ENCODE measurements at places on chromosomes 1 and 21.
A peak's percentile ranks its signal among the peaks of the same experiment; 100 is the strongest.

- no peak for DNase-seq
Observed at GRCh38 chr1:29239142-29239541, 2.8 kb downstream of the PTPRU start.

DNA sequence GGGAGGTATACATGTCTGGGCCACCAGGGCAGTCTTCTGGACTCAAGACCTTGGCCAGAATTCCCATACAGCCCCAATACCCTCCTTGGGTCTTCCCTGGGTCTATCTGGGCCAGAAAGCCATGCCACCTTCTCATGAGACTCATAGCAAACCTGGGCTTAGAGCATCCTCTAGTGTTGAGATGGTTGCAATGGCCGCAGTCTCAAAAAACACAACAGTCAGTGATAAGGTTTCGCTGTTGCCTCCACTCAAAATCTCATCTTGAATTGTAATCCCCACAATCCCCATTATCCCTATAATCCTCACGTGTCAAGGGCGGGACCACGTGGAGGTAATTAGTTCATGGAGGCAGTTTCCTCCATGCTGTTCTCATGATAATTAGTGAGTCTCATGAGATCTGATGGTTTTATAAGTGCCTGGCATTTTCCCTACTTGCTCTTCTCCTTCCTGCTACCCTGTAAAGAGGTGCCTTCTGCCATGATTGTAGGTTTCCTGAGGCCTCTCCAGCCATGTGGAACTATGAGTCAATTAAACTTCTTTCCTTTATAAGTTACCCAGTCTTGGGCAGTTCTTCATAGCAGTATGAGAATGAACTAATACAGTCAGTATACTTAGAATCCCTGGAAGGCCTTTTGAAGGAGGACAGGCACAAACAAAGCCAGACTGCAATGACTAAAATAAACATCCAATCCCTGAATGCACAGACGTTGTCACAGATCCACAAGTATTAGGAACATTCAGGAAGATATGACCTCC, 77.0 kb downstream of the CTH start:
- no peak for DNase-seq

- DNase-seq: no peak
Observed at GRCh38 chr1:43348809-43349593, 9.8 kb upstream of the CDC20 start.

GRCh38 chr1:60762176-60762575, 320.2 kb upstream of the NFIA start:
- no peak for DNase-seq

- DNase-seq: no peak
Observed at GRCh38 chr1:97174039-97174704, 452.6 kb downstream of the PTBP2 start.

GRCh38 chr1:201946224-201946908, at the start of gene LMOD1:
Gene LMOD1 (minus strand): TSS chr1:201946548. CDS start chr1:201946340, 208 bp downstream.
- DNase-seq: no peak

DNA sequence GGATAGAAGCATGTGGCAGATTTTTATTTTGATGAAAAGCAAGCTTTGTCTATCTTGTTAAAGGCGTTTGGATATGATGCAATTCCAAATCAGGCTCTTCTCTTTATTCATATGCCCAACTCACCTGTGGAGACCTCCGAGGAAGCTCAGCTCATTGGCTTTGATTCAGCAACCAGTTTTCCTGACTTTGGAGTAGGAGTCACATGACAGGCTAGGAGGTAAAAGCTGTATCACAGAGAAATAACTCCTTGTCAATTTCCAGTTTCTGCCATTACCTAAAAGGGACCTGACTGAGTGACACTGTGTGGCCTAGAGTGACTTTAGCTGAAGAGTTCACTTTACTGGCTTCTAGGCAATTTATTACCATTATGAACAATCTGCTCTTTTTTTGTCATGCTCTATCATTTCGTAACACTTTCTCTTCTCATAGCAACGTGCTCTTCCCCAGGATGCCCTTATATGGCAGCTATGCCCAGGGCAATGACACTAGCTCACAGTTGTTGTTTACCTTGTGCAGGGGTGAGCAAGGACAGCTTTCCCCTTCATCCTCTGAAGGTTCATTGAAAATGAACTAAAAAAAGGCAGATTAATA, 107.2 kb downstream of the KCNK1 start:
- no peak for DNase-seq

GRCh38 chr1:8075511-8076051, 49.5 kb upstream of the ERRFI1 start:
- no peak for DNase-seq

GRCh38 chr1:179753061-179753460, 10.0 kb downstream of the FAM163A start:
- no peak for DNase-seq

- peak; percentile 93 for DNase-seq
Observed at GRCh38 chr1:95072532-95073419, at the start of gene ALG14. Gene ALG14 (minus strand): TSS chr1:95072951. CDS start chr1:95072898, 53 bp downstream.

DNA sequence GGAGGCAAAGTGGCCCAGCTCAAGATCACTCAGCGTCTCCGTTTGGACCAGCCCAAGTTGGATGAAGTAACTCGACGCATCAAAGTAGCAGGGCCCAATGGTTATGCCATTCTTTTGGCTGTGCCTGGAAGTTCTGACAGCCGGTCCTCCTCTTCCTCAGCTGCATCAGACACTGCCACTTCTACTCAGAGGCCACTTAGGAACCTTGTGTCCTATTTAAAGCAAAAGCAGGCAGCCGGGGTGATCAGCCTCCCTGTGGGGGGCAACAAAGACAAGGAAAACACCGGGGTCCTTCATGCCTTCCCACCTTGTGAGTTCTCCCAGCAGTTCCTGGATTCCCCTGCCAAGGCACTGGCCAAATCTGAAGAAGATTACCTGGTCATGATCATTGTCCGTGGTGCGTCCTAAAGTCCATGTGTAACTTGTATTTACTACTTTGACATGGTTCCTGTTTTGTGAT, 2.7 kb downstream of the RBM15 start:
- no peak for DNase-seq

DNA sequence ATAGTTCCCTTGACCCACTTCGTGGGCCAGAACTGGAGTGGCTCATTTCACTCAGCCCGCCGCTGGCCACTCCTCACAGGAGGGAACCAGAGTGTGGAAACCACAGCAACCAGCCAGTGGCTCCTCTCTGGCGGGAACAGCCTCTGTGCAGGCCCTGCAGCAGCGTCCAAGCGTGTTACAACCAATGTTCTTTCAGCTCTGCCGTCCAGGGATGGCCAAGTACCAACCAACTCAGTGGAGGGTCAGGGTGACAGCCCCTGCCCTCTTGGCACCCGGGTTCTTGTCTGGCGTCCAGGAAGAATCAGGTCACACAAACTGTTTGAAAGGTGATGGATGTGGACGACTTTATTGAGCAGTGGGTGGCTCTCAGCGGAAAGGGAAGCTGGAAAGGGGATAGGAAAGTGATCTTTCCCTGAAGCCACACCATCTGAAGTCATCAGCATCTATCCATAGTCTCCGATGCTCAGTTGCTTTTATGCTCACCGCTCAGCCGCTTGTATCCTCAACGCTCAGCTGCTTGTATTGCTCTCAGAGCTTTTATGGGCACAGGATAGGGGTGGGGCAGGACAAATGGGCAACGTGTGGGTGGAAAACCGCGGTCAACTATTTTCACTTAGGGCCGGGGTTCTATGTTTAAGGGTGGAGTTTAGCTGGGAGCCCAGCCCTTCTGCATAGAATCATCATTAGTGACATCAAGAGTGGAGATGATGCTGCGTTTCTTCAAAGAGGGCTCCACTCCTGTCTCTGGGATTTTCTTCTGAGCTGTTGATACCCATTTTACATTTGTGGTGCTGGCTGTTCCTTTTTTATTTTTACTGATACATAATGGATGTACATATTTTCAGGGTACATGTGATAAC, 250.2 kb downstream of the RRAGC start:
- no peak for DNase-seq

GRCh38 chr1:20662110-20662475, 924 bp upstream of the DDOST start:
- DNase-seq: no peak

- DNase-seq: no peak
Observed at GRCh38 chr1:3061566-3061965, 7.4 kb upstream of the PRDM16 start.

- no peak for DNase-seq
Observed at GRCh38 chr1:56345831-56346230, 233.5 kb downstream of the PLPP3 start.

- DNase-seq: no peak
Observed at GRCh38 chr1:219155135-219155534, 18.5 kb upstream of the LYPLAL1 start.

DNA sequence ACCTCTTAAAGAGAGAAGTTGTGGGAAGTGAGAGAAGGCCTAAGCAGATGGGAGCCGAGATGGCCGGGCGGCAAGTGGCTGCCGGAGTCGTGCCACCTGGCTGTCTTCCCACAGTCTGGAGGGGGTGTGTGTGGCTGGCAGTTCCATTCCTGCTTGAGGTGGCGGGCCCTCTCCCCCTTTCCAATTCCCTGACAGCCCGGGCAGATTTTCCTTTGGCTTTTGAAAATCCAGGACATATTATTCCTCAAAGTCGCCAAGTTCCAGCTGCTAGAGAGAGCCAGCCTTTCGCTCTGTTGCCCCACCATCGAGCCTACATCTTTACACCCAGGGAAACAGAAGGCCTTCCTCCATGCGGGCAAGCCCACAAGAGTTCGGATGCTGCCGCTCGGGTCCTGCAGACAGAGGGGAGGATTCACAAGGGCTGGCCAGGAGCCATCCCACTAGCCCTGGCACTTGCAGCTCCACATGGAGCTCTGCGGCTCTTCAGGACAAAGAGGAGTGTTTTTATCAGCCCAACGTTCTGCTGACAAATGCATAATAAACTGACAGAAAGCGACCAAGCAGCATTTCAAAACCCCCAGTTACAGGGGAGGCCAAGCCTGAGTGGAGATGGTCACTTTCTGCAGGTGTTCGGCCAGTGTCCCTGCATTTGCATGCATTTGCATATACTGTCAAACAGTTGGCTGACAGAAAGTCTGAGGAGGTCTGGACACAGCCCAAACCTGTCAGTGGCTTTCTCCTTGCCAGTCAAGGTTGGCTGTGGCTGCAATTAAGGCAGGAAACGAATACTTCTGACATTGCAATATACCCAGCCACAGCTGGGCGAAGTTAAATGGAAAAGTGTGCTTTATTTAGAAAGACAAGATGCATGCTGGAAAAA, 45.9 kb downstream of the OLIG1 start:
- peak; percentile 46 for DNase-seq

- DNase-seq: peak; percentile 17
Observed at GRCh38 chr1:42680921-42681683, 1.1 kb upstream of the YBX1 start.

DNA sequence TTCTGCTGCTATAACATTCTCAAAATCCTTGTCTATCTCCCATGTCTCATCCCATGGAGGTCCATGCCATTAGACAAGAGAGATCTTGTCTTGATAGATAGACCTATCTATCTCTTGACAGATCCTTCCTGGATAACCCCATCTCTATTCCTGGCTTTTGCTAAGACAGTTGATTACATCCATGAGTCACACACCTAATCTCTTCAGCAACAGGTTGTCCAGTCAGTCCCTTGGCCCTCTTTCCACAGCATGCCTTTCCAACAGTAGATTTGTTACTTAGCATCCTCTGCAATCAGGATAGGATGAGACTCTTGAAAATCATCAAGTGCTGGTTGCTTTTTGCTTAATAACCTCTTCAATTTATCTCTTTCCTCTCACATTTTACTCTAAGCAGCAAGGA, 46.6 kb downstream of the TRMT1L start:
- no peak for DNase-seq

- no peak for DNase-seq
Observed at GRCh38 chr1:206903687-206904086, 6.4 kb downstream of the IL24 start.

GRCh38 chr21:43637530-43638158, 21.6 kb downstream of the HSF2BP start:
- no peak for DNase-seq

DNA sequence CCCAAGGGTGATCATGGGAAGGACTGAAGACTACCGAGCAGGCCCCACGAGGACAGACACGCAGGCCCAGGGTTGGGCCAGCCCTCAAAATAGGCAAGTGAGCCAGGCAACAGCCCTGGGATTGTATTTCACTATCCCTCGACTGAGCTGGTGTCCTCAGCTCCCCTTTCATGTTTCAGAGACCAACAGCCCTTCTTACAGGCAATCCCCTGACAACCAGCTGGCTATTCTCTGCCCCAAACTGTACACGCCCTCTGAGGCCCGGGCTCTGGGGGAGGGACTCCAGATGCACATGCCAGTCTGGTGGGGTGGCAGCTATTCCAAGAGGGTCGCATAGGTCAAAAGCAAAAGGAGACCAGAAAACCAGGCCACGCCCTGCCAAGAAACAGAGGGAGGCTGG, 243.0 kb downstream of the TOMM20 start:
- DNase-seq: no peak

Data from DND-41 (cell line).